ENCODE measurements at places on chromosomes 11 and 22. TPM values are rescaled to one million over a fixed set of nuclear protein-coding genes. Genes with fewer than 3 reads are reported as not detected.

The CNTF gene
- total RNA-seq: 3.9 TPM

The LRRC32 gene
- 2.4 TPM for total RNA-seq

The OVCH2 gene
- not detected for total RNA-seq

DNA sequence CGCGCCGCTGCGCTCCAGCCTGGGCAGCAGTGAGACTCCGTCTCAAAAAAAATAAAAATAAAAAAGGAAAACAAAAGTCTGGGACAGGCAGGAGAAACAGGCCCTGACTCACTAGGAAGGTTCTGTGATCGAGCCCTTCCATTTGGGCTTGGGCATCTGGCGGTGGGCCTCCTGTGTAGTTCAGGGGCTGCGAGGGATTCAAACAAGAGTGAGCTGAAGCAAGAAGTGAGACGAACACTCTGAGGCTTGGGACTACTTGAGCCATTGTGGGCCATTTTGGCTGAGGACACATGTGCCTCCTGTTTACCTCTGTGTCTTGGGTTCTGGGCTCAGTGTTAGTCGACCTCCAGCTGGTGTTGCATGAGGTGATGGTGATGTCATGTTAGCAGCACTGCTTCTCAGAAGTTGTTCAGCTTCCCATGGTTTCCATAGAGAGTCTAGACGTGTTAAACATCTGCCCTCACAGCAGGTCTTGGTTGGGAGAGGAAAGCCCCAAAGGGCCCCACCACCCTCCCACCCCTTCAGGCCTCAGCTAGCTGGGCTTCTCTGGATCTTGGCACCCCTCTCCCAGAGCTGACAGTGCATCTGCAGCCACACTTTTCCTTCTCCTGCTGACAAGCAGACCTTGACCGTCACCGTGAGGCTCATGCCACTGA, 57.8 kb downstream of the MED15 start:
- peak; percentile 34 for DNase-seq
- H3K27ac ChIP-seq: no peak overlapping the region
- H3K4me1 ChIP-seq: peaks cover 78% of the 10 kb centered on the region
- no peaks in the 10 kb centered on the region for H3K27me3 ChIP-seq

- H3K27me3 ChIP-seq: no peaks in the 10 kb centered on the region
- H3K36me3 ChIP-seq: no peaks in the 10 kb centered on the region
- H3K4me1 ChIP-seq: no peaks in the 10 kb centered on the region
These were observed 151.9 kb upstream of the NTM start for GRCh38 chr11:131218542-131218941.

GRCh38 chr11:78902771-78903507, 328.3 kb upstream of the NARS2 start:
- DNase-seq: no peak
- H3K36me3 ChIP-seq: no peaks in the 10 kb centered on the region
- H3K27me3 ChIP-seq: no peaks in the 10 kb centered on the region
- H3K4me3 ChIP-seq: no peak overlapping the region
- H3K4me1 ChIP-seq: no peaks in the 10 kb centered on the region

- H3K4me3 ChIP-seq: no peak overlapping the region
- no peaks in the 10 kb centered on the region for H3K27me3 ChIP-seq
- H3K27ac ChIP-seq: no peak overlapping the region
- H3K36me3 ChIP-seq: no peaks in the 10 kb centered on the region
- DNase-seq: no peak
These were observed 516.8 kb downstream of the OPCML start for GRCh38 chr11:133015457-133015856.

DNA sequence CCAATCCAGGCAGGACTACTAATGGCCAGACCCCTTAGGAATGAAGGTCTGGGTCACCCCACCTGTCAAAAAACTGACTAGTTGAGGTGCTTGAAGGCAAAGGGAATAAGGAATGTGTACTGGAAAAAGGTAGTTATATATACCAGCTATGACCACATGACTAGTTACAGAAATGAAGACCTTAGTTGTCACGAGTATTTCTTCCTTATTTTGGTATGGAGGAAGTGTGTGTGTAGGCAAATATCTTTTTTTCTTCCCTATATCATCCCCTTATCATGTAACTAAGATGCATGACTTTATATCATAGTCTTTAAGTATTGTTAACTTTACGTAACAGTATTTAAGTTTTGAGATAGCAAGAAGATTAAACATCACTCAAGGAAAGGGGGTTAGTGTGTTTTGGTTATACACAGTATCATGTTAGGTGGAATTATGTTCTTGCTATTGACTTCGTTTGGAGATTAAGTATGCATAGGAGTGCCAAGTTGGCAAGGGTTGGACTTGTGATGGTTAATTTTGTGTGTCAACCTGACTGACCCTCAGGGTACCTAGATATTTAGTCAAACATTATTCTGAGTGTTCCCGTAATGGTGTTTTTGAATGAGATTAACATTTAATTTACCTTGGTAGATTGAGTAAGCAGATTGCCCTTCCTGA, 38.2 kb upstream of the NARS2 start:
- H3K4me1 ChIP-seq: no peaks in the 10 kb centered on the region
- no peak overlapping the region for H3K4me3 ChIP-seq
- no peak overlapping the region for H3K27ac ChIP-seq
- no peaks in the 10 kb centered on the region for H3K27me3 ChIP-seq
- DNase-seq: no peak

- H3K27me3 ChIP-seq: peaks cover 13% of the 10 kb centered on the region
- H3K4me3 ChIP-seq: no peak overlapping the region
- H3K4me1 ChIP-seq: no peaks in the 10 kb centered on the region
- no peak for DNase-seq
These were observed 431.0 kb upstream of the B3GAT1 start for GRCh38 chr11:134843020-134843419.

DNA sequence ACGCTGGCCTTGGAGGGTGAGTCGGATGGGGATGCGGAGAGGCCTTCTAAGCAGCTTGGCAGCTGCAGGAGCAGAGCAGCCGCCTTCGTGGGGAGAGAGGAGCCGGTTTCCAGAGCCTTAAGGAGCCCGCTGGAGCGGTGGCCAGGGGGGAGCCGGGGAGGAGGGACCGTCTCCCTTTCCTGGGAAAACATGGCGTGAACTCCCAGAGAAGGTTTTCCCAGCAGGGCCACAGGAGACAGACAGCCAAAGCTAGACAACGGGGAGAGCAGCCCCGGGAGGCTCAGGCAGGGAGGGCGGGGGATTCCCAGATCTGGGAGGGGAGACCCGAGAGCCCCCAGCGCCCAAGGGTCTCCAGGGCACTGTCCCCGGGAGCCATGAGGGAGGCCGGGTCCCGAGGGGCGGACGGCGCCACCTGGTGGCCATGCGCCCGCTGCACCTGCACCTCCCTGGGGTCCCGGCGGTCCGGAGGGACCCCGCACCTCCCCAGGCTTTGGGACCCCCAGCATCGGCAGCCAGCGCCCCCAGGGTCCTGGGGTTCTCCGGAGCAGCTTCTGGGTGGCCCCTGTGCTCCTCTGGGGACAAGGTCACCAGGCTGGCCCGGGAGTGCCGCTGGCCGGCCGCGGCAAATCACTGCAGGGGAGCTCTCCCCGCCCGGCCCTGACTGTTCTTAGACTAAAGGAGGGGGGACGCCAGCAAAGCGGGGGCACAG, 2.4 kb upstream of the SYT8 start:
- no peaks in the 10 kb centered on the region for H3K36me3 ChIP-seq
- peak; percentile 84 for DNase-seq
- H3K4me3 ChIP-seq: no peak overlapping the region
- peaks cover 8% of the 10 kb centered on the region for H3K27me3 ChIP-seq

- H3K27ac ChIP-seq: no peak overlapping the region
- H3K4me1 ChIP-seq: no peaks in the 10 kb centered on the region
- H3K27me3 ChIP-seq: no peaks in the 10 kb centered on the region
- no peaks in the 10 kb centered on the region for H3K36me3 ChIP-seq
- DNase-seq: no peak
- H3K4me3 ChIP-seq: no peak overlapping the region
These were observed 40.0 kb downstream of the DCUN1D5 start for GRCh38 chr11:103051981-103052380.

GRCh38 chr11:79794057-79794456, 353.2 kb upstream of the TENM4 start:
- no peaks in the 10 kb centered on the region for H3K27me3 ChIP-seq
- no peak for DNase-seq
- H3K27ac ChIP-seq: no peak overlapping the region
- H3K4me1 ChIP-seq: no peaks in the 10 kb centered on the region

DNA sequence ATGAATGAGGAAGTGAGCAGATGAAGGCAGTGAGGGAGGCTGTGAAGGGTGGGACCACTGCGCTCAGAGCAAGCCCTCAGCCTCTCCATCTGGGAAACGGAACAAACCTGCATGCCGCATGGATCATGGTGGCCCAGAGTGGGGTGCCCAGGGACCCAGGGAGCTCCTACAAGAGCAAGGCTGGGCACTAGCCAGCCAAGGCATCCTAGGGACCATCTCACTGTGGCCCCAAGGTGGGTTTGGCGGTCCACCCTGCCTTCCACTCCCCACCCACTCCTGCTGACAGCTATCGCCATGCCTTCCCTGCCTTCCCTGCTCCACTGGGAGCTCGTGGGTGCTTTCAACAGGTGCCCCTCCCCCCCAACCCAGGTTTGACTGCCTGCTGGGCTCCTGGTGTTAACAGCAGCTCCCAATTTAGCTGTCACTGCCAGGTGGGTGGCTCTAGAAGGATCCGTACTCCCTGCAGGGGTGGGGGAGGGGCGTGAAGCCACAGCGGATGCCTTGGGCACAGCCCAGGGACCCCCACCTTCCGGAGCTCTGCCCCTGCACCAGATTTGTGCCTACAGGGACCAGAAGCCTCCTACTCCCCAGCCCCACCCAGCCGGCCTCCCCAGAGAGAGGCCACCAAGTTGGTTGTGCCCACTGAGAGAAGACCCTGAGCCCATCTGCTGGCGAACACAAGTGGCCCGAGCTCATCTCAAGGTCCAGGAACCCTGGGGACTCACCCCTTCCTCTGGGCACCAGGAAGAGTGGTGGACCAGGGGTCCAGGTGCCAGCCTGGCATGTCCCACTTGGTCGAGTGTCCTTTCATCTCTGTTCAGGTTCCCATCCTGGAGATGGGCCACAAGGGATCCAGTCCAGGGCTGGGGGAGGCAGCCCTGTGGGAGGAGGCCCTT, 29.7 kb upstream of the PRODH start:
- H3K27ac ChIP-seq: no peak overlapping the region
- H3K4me1 ChIP-seq: no peaks in the 10 kb centered on the region
- no peaks in the 10 kb centered on the region for H3K36me3 ChIP-seq
- DNase-seq: no peak
